Hair follicular keratinocyte (primary cell): ENCODE measurements at places on chromosomes 13 and 19. TPM values are rescaled to one million over a fixed set of nuclear protein-coding genes. Genes with fewer than 3 reads are reported as not detected.

The CGB2 gene
- 0.99 TPM in 1 of 2 replicates, not detected in the other for total RNA-seq

The SPRY2 gene
- total RNA-seq = 17.7 and 31.3 TPM in 2 replicates

The SWSAP1 gene
- 2.7 and 3.9 TPM in 2 replicates for total RNA-seq

The ANGPTL4 gene
- 121 and 161 TPM in 2 replicates for total RNA-seq

The SOHLH2 gene
- 0.31 TPM in 1 of 2 replicates, not detected in the other for total RNA-seq
